ENCODE measurements at places on chromosomes 6 and 20.

GRCh38 chr20:3172933-3173609 is at the start of gene LZTS3:
Gene LZTS3 (minus strand): TSS chr20:3173549. CDS start chr20:3167163, 6,386 bp downstream.
- DNase-seq: peak; percentile 35

DNA sequence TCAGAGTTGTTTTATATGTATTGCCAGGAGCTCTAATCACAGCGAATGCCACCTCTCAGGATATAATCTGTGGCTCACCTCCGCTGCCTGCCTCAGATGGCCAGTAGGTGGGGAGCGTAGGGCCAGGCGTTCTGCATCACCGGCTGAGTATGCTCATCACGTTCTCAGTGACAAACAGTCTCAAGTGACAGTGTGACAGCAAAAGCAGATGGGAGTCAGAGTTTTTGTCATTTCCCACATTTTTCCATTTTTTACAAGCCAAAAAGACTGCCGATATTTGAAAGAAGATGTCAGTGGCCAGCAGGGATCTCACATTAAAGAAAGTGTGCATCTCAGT is 208.7 kb downstream of the ALDH8A1 start:
- DNase-seq: no peak

DNA sequence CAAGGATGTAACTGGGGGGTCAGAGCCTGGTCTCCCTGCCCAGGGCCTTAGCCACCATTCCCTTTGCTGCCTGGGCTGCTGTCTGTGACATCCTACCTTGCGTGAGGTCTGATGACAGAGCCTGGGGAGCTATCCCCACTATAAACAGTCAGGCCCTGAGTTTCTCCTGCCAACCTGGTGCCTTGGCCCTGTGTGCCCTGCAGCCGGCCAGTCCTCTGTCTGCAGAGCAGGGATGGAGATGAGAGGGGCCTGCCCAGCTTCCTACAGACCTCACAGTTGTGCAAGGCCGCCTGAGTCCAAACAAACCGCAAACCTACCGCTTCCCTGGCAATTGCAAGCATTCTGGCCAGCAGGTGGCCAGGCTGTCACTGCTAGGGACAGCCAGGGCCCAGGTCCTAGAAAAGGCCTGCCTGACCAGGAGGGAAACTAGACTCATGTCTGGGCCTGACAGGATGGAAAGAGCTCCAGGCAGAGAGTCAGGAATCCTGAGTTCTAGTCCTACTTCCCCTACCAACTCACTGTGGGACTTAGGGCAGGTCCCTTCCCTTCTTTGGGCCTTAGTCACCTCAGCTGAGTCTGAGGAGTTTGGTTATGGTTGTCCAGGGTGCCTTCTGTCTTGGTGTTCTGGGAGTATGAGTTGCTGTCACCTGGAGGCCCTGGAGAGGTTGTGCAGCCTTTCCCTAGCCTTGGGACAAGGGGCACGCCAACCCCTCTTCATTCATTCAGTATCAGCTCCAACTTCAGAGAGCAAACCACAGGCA is 86.2 kb downstream of the VEGFA start:
- DNase-seq: no peak

DNA sequence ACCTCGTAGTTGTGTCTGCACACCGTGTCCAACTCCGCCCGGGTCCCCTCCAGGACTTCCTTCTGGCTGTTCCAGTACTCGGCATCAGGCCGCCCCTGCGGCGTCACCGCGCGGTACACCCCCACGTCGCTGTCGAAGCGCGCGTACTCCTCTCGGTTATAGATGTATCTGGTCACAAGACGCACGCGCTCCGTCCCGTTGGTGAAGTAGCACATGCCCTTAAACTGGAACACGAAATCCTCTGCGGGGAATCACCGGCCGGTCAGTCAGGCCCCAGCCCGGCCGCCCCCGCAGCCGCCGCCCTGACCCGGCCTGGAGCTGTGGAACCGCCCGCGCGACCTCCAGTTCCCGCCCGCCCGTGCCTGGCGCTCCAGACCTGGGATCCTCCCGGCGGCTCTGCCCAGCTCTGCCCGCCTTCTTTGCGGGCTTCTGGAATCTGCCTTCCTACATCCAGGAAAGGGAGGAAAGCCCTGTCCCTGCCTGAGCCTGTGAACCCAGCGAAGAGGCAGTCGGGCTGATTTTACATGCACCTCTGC is 1.6 kb downstream of the HLA-DQB1 start:
- no peak for DNase-seq

DNA sequence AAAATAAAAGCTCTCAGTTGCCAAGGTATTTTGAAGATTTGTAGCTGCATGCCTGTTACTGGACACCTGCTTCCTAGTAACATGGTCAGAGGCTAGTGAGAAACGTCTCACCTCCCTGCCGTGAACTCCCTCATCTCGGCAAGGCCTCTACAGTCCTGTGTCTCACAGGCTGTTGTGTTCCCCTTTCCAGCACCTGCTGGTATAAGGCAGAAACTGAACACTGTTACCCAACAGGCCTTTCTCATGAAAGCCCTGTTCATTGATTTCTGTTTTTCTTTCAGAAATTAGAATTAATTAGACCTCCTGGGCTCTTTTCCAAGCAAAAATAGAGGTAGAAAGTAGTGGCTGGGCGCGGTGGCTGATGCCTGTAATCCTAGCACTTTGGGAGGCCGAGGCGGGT is 17.6 kb upstream of the SRSF3 start:
- no peak for DNase-seq

- DNase-seq: no peak
Measured at GRCh38 chr20:16575390-16576140, 2.3 kb upstream of the KIF16B start.

GRCh38 chr6:52843605-52844004 is 3.0 kb upstream of the GSTA5 start:
- DNase-seq: no peak

DNA sequence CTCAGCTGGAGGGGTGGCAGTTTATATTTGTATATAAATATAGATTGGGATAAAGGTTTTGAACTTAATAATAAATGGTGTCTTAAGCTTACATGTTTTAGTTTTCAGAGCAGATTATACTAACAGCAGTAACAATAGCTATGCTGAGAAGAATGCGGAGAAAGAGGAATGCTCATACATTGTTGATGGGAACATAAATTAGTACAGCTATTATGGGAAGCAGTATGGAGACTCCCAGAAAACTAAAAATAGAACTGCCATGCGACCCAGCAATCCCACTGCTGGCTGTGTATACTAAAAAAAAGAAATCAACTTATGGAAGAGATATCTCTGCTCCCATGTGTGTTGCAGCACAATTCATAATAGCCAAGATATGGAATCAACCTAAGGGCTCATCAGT is 127.9 kb downstream of the BCKDHB start:
- DNase-seq: no peak

DNA sequence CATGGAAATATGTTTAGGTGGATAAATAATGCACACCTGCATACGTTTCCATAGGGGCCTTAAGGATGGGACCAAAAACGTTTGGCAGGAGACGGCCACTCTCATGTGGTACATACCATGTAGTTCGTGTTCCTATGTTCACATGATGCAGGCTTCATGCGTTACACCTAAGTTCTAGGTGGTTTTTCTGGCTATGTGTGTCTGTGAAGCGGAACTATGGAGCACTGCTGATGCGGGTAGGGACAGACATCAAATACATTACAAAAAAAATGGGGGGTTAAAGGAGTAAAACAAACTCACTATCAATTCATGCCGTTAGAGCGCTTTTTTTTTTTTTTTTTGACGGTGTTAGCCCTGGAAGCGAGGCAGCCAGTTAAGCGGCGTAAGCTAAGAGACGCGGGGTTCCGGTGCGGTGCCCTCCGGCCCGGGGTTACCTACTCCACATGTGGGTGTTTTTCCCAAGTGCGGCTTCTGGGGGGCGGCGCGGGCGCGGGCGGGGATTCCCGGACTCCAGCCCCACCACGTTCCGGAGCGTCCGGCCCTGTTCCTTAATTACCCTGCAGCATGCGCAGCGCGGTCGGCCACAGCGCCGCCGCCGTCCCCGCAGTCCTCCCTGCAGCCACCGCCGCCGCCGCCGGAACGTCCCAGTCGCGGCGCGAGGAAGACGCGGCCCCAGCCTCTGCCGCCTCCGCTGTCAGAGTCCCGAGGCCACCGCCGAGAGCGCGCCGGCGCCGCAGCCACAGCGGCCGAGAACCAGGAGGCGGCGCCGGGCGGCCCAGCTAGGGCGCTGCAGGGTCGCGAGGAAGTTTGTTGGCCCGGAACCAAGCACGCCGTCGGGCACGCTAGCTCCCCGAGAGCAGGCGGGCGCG is 648 bp downstream of the COL19A1 start:
- peak; percentile 3 for DNase-seq

DNA sequence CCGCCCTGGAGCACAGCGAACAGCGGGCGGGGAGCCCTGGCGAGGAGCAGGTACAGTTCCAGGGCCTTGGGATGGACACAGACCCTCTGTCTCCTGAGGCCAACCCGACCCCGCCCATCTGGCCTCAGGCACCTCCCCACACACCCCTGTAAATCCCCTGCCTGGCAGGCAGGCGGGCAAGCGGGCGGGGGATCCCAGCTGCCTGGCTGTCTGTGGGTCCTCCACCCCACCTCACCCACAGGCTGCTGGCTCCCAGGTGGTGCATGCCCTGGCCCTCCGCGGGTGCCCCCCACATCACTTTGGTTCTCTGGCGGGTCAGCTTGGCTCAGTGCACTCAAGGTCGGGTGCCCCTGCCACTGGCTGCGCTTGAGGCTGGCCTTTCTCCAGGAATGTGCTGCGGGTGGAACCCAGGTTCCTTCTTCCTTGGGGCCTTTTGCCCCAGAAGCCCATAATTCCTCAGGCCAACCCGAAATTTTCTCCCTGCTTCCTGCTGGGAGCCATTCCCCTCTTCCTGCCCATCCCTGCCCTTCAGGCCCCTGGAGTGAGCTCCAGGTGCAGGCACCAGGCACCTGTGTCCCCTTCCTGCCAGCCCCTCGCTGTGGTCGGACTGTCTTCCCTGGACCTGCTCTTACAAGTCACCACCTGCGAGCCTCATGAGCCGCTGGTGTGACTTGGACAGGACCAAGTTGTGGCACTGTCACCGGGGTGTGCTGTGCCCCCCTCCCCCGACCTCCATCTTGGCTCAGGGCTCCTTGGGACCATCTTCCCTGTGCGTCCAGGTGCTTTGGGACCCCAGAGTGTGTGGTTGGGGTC is 5.3 kb upstream of the TNFRSF6B start:
- no peak for DNase-seq

DNA sequence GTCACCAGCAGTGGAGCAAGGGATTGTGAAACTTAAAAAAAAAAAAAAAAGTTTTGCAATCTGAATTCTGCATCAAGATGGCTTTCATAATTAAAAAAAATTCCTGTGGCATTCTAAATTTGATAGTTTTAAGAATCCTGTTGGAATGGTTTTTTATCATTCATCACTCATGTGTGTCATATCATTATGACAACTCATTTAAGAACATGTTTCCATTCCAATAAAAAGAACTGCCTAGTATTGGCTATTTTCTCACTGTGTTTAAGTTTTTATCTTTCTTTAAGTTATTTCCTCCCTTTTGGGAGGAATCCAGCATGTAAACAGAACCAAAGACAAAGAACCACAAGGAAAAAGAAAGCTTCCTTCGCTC is 26.2 kb upstream of the RHAG start:
- DNase-seq: no peak

DNA sequence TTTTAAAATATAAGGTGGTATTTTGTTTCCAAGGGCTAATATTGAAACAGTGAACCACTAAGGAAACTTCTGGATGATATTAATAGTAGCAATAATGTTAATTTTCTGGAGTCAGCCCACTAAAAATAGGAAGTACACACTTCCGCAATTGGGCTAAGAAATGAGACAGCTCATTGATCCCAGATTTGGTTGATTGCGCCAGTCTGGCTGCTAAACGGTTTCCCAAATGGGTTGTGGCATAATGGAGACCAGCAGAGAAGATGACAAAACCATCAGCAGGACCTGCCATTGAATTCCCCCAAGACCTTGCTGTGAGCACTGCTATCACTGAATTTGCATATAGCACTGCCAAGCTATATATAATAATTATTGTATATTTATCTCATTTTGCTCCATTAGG is 71.2 kb upstream of the SGK1 start:
- DNase-seq: no peak

DNA sequence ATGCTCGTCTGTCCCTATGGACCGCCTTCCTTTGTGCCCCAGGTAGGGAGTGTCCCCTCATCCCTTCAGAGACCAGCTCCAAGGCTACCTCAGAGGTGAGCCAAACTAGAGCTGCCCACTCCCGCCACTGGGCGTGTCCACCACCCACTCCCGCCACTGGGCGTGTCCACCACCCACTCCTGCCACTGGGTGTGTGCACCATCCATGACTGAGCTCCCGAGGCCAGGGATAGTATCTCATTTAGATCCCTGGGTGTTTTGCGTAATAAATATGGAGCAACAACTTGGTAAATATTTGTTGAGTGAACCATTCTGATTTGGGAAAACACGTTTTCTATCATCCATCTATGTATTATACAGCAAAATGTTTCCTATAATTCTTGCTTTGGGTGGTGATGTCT is 68.8 kb downstream of the ZBTB2 start:
- no peak for DNase-seq
